ENCODE measurements at places on chromosomes 2 and 18. TPM values are rescaled to one million over a fixed set of nuclear protein-coding genes. Genes with fewer than 3 reads are reported as not detected.

- DNase-seq: no peak
These were observed 104.9 kb downstream of the ZNF236 start for GRCh38 chr18:76927223-76927725.

DNA sequence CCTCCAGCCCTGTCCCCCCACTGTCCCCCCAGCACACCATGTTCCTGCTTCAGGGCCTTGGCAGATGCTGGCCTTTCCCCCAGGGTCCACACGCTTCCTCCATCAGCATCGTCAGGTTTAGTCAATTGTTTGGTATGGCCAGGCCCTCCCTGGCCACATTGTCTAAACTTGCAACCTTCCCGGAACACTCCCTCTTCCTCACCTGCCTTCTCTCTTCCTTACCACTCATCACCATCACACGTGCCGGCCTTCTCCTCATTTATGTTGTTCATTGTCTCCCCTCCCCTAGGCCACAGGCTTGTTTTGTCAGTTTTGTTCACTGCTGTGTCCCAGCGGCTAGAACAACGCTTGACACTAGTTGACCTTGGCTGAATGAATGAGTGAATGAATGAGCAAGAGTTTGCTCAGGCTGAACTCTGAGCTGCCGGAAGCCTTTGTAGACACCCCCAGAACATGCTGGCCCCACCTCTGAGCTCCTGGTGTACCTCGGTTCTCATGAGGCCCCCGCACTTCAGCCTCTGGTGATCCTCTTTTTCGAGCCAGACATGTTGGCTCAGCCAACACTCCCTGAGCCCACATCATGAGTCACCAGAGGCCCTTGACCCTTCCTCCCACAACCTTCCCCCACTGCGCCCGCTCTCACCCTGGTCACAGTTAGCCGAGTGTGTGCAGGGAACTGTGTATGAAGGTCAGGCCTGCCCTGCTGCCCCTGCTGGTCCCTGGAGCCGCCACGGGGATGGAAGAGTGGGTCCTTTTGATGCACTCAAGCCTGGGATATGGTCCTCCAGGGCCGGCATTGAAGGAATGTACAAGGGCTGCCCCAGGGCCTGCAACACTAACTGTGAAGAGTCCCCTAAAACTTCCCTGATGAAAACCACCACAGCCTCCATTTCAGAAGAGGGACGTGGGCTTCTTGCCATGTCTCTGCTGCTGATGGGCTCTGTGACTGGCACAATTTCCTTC is 57.5 kb downstream of the HS1BP3 start:
- DNase-seq: no peak

- no peak for DNase-seq
These were observed 70.8 kb downstream of the INPP4A start for GRCh38 chr2:98515250-98515991.

DNA sequence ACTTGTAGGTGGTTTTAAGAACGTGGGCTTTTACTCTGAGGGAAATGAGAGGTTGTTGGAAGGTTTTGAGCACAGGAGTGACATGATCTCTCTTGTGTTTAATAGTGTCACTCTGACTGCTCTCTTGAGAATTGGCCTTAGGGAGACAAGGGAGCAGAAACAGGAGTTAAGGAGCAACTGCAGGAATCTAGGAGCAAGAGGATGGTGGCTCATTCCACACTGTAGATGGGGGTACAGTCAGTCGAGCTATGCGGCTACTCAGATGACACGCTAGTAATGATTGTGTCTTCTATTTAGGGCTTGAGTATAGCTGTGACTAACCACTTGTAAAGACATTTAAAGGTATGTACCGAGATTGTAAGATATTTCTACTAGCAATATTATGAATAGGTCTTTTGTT is 87.4 kb downstream of the RPRM start:
- no peak for DNase-seq

The CDK15 gene
- not detected for total RNA-seq

The TRPM8 gene
- total RNA-seq: not detected

The CRIM1 gene
- 43.6 TPM for total RNA-seq

Data from OCI-LY7 (cell line).